Head of caudate nucleus (tissue), 42 donors: ENCODE measurements at places on chromosomes 2 and 18.
A peak's percentile ranks its signal among the peaks of the same experiment; 100 is the strongest.

DNA sequence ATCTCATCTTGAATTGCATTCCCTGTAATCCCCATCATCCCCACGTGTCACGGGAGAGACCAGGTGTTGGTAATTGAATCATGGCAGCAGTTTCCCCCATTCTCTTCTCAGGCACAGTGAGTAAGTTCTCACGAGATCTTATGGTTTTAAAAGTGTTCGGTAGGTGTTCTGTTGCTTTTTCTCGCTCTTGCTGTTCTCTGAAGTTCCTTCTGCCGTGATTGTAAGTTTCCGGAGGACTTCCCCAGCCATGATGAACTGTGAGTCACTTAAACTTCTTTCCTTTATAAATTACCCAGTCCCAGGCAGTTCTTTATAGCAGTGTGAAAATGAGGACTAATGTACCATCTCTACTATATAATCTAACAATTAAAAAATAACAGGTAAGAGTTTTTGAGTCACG is 409.9 kb upstream of the NRXN1 start:
- DNase-seq, result no peak

GRCh38 chr2:227219312-227220105 is 55.1 kb downstream of the COL4A3 start:
- DNase-seq, result no peak

- no peak for DNase-seq
Observed at GRCh38 chr2:176582990-176583481, 313.8 kb downstream of the MTX2 start.

GRCh38 chr18:35026407-35027061 is 14.7 kb upstream of the MAPRE2 start:
- DNase-seq, result no peak

DNA sequence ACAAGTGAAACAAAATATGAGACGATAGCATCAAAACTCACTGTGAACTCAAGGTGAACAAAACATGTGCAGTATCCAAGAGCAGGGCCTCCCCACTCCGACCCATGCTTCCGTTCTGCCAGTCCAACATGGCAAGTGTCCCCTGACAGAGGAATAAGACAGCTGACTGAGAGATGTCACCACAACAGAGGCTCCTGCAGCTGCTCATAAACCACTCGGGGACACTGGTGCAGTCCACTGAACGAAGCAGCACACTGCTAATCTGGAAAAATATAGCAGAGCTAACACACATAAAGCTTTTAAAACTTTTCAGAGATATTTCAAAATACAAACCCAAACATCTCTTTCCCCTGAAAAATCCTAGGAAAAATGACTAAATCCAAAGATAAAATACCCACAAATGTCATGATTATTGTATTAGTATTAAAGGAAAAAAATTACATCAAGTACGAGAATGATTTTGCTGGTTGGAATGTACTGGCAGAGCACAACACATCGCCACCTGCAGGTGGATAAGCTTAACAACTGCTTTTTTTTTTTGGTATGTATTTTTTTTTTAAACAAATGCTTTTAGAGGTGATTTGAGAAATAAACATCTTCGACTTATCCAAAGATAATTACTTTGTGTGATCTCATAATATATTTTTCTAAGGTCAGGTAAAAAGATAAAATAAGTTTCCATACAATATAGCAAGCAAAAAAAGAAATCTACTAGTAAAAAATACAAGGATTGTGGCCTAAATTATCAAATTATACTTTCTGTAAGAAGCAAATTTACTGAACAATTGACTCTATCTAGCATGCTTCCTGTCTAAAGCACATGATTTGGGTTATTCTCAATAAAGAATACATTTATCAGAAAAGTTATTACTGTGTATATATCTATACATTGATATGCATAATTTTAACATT is 18.6 kb downstream of the THADA start:
- DNase-seq, result peak; percentile 37

DNA sequence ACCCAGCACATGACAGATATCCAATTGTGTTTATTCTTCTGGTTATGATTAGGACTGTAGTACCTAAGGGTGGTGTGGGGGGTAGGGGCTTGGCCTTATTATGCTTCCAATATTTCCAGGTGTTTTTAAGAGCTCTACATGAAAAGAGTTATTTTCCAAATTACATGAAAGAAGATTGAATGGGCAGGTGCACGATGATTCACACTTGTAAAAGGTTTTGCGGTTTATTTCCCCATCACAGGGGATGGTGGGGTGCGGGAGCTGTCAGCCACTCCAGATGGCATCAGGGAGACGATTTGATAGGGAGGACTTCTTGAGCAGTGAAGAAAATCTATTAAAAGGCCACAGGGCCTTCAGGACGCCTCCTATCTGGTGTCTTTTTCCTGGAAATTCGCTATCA is 15.1 kb upstream of the CCBE1 start:
- DNase-seq, result no peak

- no peak for DNase-seq
Observed at GRCh38 chr2:101311696-101312017, 3.2 kb upstream of the RNF149 start.

- no peak for DNase-seq
Observed at GRCh38 chr2:18440141-18440661, 120.3 kb downstream of the RDH14 start.

GRCh38 chr2:170306293-170306873 is 128.4 kb downstream of the MYO3B start:
- no peak for DNase-seq

- DNase-seq, result no peak
Observed at GRCh38 chr2:191862156-191862775, 15.4 kb upstream of the CAVIN2 start.

- no peak for DNase-seq
Observed at GRCh38 chr18:8688216-8688800, 17.0 kb upstream of the MTCL1 start.

GRCh38 chr2:127361929-127362885 is 25.6 kb downstream of the MAP3K2 start:
- no peak for DNase-seq

GRCh38 chr2:60555066-60555782 is 1.8 kb upstream of the BCL11A start:
- peak; percentile 60 for DNase-seq

- no peak for DNase-seq
Observed at GRCh38 chr2:112006076-112006410, 49.0 kb upstream of the TMEM87B start.

DNA sequence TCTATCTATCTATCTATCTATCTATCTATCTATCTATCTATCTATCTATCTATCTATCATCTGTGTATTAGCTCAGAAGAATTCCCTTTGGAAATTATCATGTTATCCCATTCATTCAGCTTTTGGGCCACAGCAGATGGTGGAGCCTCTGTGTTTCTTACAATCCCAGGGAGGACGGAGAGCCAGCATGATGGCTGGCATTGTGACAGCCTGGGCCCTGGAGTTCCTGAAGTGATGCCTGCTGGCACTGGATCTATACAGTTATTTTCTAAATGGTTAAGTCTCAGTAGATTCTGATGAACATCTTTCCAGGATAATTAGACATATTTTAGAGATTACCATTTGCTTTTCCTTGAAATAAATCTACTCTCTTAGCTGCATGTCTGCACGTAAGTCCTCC is 385.4 kb upstream of the NXPH2 start:
- DNase-seq, result no peak

- no peak for DNase-seq
Observed at GRCh38 chr18:24127735-24128134, 11.1 kb upstream of the CABYR start.

GRCh38 chr2:45789317-45789716 is 137.8 kb downstream of the PRKCE start:
- no peak for DNase-seq

DNA sequence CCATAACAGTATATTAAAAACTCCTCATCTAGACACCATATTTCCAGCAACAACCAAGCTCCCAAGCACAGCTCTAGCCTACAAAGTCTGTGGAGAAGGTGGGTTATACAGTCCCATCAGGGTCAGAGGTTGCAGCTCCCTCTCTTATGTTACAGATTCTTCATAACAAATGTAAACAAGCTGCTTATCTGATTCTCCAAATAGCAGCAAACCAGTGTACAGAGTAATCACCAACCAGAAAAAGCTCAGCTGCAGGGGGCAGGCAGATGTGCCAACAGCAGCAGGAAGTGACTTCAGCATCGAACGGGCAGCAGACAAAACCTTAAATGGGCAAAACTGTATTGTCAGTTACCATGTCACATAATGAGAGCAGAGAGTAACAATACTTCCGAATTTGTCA is 52.9 kb upstream of the NABP1 start:
- no peak for DNase-seq

DNA sequence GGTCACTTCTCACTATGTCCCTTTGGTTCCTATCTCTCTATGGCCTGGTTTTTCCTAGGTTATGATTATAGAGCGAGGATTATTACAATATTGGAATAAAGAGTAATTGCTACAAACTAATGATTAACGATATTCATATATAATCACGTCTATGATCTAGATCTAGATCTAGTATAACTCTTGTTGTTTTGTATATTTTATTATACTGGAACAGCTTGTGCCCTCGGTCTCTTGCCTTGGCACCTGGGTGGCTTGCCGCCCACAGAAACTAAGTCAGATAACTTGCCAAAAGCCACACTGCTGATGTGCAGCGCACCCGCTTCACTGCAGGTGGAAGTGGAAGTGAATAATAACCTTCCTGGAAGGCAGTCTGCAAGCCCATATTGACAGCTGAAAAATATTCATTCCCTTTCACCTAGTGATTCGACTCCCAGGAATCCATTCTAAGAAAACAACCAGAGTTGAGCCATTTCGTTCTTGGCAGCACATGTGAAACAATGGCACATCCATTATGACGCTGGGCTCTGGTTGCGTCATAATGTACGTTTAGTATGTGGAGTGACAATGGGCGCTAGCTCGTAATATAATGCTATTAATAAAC is 725 bp upstream of the ANKRD53 start:
- no peak for DNase-seq

GRCh38 chr2:120979921-120980320 is 244.3 kb downstream of the GLI2 start:
- no peak for DNase-seq

DNA sequence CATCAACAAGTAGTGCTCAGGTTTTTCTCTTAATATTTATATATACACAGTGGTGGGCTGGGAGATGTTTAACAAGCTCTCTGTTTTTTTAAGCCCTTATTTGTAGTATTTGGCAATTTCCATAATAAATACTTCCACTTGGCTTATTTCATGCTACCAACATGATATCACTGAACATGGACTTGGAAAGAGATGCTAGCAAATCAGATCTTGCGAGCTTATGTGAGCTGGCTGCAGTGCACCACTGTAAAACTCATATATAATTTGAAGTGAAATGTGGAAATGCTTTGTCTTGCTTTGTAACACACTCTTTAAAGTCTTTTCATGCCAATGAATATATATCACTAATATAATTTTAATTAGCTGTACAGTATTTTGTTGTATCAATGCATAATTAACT is 155.7 kb downstream of the ALK start:
- DNase-seq, result no peak

DNA sequence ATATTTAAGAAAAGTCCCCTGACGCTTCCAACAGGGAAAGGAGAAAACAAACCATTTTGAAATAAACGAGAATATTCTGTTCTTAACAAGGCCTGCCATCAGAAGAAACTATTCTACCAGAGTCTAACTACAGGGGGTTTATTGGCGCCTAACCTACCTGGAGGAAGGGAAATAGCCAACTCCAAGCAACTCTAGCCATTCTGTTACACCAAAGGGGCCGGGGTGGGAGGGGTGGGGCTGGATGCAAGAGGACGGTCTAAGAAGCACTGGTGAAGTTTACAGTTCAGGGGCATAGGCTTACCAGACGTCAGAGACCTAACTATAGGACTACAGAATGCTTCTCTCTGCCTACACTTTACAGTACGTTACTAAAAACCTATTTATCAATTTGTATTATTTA is 60.5 kb upstream of the GALNT5 start:
- DNase-seq, result no peak

DNA sequence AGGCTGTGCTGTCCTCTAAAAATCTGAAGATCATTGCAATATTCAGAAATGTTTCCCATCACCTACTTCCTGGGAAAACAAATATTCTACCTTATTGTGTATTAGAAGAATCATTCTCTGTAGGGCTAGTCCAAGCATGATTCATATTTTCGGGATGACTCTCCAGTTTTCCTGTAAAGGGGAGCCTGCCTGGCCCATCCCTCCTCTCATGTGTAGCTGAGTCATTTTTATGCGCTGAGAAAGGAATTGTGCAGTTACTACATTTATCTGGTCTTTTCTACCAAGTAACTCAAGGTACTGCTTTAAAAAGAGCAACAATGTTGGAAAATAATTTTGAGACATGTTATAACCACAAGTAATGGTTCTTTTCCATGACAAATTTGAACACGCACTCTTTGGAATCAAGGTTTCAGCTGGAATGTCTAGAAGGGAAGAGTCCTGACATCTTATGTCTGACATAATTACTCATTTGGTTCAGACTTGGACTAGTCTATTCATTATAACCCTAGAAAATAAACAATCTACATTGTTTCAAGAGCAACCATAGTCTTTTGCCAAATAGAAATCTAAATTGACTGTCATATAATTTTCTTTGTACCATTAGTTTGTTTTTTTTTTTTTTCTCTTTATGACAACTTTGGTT is 6.6 kb downstream of the DSG3 start:
- DNase-seq, result no peak

- DNase-seq, result no peak
Observed at GRCh38 chr2:165544897-165545296, 75.4 kb downstream of the CSRNP3 start.

- DNase-seq, result no peak
Observed at GRCh38 chr2:204264621-204265140, 280.6 kb upstream of the PARD3B start.

DNA sequence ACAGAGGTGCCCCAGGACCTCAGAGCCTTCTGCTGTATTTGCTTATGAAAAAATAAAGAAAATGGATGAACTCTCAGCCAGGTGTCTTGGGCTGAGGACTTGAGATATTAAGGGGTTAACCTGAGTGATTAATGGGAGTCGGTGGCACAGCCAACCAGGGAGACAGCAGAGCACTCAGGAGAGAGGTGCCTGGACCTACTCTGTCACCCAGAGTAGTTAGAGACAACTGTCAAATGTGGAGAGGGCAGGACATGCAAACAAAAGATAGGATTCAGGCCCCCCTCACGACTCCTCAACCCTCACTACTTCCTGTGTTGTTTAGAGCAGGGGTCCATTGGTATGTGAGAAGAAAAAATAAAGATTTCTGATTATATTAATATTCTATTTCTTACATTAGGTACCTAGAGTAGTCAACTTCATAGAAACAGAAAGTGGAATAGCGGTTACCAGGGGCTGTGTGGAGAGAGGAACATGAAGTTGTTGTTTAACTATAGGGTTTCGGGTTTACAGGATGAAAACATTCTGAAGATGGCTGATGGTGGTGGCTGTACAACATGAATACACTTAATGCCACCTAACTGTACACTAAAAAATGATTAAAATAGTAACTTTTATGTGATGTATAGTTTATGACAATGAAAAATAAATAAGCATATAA is 28.6 kb upstream of the CETN1 start:
- no peak for DNase-seq

- DNase-seq, result no peak
Observed at GRCh38 chr2:97880334-97880733, 115.4 kb downstream of the TMEM131 start.

GRCh38 chr2:3036432-3037125 is 341.0 kb downstream of the EIPR1 start:
- DNase-seq, result no peak

GRCh38 chr2:3293221-3293620 is 84.4 kb downstream of the EIPR1 start:
- DNase-seq, result no peak

GRCh38 chr2:182910965-182911364 is 44.5 kb upstream of the FRZB start:
- DNase-seq, result no peak

GRCh38 chr2:136809998-136810397 is 44.7 kb downstream of the THSD7B start:
- DNase-seq, result no peak
